Muscle of arm (tissue), 14 donors: ENCODE measurements at places on chromosomes 16 and 17. TPM values are rescaled to one million over a fixed set of nuclear protein-coding genes. Genes with fewer than 3 reads are reported as not detected.

The CCL18 gene
- polyA plus RNA-seq: not detected

The NLRC3 gene
- 2.4 TPM for polyA plus RNA-seq

The WDR81 gene
- 20.1 TPM for polyA plus RNA-seq

The CASKIN1 gene
- not detected for polyA plus RNA-seq

The GAS2L2 gene
- not detected for polyA plus RNA-seq

The MEOX1 gene
- 11.4 TPM for polyA plus RNA-seq

The TRIM25 gene
- 36.7 TPM for polyA plus RNA-seq

GRCh38 chr17:35907691-35908090 lies 22.9 kb downstream of the RDM1 start:
- no peak for DNase-seq

DNA sequence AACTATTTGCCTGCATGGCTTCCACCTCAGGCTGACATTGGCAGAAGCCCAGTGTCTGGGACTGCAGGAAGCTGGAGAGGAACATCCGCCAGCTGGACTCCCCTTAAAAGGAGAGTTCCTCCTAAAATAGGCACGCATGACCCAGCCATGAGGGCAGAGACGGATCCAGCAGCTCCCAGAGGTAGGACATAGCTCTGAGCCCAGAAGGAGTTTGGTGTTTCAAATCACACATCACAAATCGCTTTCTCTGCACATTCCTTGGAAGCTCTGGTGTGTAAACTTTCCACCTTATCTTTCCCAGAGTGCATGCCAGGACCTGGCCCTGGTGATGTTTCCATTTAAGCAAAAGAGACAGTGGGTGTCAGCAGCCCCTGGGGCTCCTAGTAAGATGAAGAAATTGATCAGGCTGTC lies 231.1 kb upstream of the CDH5 start:
- DNase-seq: no peak

DNA sequence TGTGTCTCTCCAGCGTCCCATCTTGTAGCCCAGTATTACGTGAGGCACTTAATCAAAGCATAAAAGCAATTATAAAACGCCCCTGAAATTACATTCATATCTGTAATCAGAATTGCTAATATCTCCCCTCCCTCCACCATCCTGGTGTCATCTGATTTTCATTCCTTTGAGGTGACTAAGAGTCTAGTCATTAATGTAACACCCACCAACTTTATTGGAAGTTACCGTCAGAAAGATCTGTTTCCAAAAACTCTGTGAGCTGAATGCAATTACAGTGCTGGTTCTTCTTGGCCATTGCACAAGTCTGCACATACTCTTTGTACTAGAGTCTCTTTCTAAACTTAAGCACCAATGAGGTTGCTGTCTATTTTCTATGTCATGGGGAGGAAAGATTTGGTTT lies 12.5 kb upstream of the MAF start:
- no peak for DNase-seq

DNA sequence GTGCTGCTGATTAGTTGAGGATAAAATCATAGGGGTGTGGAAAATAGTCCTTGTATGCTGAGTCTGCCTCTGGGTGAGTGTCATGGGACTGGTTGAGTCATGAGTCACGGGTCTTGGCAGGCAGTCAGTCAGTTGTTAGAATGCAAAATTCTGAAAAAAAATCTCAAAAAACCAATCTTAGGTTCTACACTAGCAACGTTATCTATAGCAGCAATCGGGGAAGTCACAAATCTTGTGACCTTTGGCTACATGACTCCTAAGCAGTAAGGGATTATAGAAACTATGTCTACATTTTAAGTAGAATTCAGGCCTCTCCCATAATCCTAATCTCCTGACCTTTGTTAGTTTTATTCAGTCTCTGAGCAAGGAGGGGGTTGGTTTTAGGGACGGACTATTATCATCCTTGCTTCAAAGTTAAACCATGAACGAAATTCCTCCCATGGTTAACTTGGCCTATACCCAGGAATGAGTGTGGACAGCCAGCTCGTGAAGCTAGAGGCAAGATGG lies 18.0 kb upstream of the PMFBP1 start:
- DNase-seq: no peak

DNA sequence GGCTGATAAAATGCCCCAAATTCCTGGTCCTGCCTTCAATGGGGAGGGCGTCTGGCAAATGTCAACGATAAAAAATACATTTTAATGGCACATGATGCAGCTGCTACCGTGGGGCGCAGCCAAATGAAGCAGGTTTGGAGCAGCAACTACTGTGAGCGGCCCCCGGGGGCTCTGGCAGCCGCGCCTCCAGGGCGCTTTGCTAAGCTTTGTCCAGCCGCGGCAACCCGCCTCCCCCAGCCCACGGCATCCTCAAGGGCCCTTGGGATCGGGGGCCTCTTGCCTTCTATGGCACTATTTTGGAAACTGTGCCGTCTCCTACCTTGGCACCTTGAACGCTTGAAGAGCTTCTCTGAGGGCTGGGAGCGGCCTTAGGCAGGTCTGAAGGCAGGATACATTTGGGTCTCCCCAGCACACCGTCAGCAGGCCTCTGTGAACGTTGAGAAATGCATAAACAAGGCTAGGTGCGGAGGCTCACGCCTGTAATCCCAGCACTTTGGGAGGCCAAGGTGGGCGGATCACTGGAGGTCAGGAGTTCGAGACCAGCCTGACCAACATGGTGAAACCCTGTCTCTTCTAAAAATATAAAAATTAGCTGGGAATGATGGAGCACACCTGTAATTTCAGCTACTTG lies 25.1 kb downstream of the TBX4 start:
- DNase-seq: no peak

GRCh38 chr17:45184144-45184543 lies 22.5 kb downstream of the HEXIM2 start:
- DNase-seq: no peak

DNA sequence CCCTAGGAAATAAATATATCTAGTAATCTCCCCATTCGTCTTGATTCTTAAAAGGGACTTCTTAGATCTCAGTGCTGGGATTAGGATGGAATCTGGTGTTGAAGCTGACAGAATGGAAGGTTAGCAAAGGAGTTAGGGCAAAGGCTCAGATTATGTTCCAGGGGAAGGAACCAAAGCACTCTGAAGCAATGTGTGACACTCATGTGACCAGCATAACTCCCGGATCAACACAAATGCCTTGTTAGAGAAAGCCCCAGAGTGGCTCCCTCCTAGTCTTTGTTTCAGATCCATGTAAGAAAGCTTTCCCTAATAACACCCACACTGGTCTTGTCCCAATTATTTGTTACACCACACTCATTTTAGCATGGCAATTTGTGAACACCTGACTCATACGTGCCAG lies 62.6 kb upstream of the ERN1 start:
- no peak for DNase-seq

DNA sequence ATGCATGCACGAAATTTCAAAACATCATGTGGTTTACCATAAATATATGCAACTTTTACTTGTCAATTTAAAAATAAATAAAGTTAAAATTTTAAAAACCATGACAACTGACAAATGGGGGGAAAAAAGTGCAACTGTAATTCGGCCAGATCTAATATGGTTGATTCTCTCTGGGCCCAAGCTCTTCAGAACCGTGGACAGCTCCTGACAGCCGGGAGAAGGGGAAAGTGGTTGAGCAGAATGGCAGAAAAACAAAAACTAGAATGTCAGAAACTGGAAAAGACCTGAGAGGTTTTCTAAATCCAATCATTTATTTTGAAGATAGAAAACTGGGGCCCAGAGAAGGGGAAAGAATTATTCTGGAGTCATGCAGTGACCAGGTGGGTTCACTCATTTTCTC lies 126.6 kb downstream of the TMEM132E start:
- peak; percentile 34 for DNase-seq

DNA sequence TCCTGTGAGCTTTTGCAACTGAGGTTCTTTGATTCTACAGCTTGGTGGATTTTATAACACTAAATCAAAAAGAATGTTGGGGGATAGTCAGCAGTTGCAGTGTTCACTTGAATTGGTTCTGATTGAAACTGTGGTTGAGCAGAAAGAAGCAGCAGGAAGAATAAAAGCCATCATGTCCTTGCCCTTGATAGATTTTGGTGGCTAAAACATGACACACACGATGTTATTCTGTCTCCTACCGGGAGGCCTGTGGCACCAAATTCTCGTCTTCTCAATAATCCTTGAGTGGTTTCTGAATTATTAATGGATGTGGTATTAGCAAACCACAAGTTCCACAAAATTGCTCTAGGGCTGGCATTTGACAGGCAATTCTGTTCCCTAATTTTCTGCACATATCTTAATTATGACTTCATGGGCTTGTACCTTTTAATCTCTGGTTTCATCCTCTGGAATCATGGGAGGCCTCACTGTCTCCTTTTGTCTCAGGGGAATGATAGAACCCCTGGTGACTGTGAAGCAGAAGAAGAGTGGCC lies 338.2 kb downstream of the SNX29 start:
- DNase-seq: no peak

- no peak for DNase-seq
These were observed 6.4 kb downstream of the CACNG5 start for GRCh38 chr17:66841328-66841727.

- DNase-seq: no peak
These were observed 6.8 kb downstream of the OSGIN1 start for GRCh38 chr16:83959656-83960434.

- no peak for DNase-seq
These were observed 125.4 kb downstream of the ASIC2 start for GRCh38 chr17:33167736-33168135.

GRCh38 chr17:13158494-13159240 lies 140.8 kb upstream of the ELAC2 start:
- DNase-seq: no peak

- no peak for DNase-seq
These were observed 23.2 kb upstream of the CACNG5 start for GRCh38 chr17:66811683-66812054.

DNA sequence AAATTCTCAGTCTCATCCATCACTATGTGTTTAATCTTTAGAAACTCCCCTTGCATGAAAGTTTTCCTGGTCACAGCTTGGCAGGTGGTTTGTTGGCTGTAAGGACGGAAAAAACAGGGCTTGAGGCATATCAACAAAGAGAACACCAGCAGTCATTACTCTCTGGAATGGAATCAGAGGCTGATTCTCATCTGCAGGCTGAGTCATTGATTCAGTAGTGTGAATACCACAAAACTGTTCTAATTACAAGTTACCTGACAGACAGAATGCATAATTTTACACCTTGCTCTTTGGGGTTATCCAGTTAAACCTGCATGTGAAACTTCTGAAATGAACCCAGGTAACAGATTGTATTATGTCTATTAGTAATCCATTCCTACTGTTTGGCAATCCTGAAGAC lies 11.5 kb upstream of the SLFN12L start:
- no peak for DNase-seq

- peak; percentile 87 for DNase-seq
These were observed 52.7 kb upstream of the FOXF1 start for GRCh38 chr16:86457501-86458148.

DNA sequence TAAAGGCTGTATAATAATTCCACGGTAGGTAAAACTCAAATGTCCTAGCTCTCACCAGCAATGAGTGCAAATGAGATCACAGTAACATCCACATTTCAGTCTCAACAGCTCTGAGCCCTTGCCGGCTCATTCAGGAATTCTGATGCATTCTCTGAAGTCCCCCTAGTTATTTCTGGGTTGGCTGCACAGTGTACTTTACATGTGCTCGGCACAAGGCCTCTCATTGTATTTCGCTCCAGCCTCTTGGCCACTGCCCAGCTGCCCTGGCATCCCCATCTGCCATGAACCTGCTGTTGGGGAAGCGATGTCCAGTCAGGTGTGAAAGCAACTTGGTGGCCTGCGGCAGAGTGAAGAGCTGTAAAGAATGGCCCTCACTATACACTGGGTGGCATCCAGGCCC lies 14.3 kb downstream of the PRCD start:
- DNase-seq: no peak

DNA sequence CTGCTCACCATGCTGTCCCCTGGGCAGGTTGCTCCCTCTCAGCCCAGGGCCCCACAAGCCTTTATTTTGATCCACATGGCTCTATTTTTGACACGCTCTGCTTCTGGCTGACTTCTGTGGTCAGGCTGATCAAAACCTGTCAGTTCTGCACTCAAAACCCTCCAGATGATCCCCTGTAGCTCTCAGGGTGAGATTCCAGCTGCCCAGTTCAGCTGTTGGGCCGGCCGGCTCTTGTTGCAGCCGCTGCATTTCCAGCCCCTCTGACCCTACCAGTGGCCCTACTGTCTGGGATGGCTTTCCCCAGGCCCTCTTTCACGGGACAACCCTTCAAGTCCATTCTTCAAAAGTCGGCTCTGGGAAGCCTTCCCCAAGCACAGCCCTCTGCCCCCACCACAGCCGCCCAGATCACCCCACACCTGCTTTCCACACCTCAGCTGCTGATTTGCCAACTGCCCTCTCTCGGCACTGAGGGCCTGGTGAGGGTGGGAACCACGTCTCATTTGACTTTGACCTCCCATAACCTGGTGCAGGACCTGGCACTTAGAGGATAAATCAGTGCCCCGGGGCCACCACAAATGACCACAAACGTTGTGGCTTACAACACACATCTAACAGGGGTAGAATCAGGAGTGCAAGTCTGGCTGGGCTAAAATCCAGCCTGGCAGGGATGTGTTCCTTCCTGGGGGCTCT lies 16.3 kb upstream of the CACNG4 start:
- DNase-seq: no peak

DNA sequence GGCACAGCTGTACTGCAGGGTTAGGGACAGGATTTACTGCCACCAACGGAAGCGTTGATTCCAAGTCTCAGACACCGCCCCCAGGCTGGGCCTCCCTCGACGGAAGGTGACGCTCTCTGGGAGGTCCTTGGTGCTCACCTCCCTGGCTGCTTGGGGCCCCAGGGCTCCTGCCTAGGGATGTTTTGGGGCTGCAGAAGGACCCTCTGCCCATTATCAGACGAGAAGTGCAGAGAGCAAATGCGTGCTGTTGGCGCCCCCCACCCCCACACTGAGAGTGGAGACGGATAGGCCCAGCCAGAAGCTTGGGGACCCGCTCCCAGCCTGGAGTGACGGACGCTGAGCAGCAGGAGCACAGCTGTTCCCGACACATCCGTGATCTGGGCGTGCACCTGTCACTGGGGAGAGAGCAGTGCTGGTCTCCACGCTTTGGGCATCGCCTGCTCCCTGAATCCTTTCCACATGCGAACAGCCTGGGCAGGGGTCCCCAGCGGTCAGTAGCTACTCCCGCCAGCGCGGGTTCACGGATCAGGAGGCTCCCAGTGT lies 5.1 kb upstream of the SOX8 start:
- no peak for DNase-seq

GRCh38 chr17:11598274-11599221 lies at the start of gene DNAH9:
DNAH9 (plus strand) TSS chr17:11598470; CDS start chr17:11598499, 29 bp downstream.
- peak; percentile 92 for DNase-seq

DNA sequence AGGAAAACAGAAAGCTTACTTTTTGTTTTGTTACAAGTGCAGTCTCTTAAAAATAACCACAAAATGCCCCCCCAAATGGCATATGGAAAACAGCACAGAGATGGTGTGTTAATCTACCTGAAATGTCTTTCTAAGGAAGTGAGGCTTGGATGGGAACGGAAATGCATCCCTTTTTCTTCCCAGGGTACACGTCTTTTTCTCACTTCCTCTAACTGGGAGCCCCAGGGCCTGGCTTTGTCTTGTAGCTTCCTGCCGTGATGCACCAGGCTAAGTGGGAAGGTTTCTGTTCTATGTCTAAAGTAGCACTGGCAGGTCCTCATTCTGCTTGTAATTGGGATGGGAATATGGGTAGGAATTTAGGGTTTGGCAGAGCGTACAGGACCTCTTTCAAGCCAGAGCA lies 52.5 kb upstream of the CACNG3 start:
- no peak for DNase-seq
